Stimulated activated CD4-positive, alpha-beta T cell treated with anti-CD3 and anti-CD28 coated beads, TNF-alpha, amount 100 ng/mL, for 1 hour (primary cell): ENCODE measurements at places on chromosomes 3 and 15.

GRCh38 chr3:36904641-36905040 lies 40.2 kb downstream of the TRANK1 start:
- no peak for DNase-seq

DNA sequence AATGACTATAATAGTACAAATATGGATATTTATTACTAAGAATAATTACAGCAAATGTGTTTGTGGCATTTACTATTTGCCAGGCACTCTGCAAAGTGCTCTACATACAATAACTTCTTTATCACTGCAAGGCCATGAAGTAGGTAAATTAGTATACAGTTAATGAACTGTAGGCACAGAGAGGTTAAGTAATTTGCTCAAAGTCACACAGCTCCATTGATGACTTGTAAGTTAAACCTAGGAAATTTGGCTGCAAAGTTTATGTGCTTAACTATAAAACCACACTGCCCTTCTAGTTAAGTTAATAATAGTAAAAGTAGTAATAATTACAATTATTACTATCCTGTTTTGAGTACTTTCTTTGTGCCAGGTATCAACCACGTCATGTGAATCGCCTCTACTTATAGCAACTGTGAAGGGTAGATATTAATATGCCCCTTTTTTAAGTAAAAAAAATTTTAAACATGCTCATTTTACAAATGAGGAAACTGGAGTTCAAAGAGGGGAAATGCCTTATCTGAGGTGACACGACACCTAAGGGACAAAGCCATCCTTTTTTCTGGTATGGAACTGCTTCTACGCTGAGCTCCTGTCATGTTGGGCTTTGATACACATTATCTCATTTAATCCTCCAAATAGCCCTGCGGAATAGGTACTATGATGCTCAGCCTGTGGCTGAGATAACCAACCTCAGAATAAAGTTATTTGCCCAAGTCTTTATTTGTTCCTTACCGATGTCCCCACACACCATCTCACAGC lies 8.5 kb downstream of the BHLHE40 start:
- DNase-seq = no peak

DNA sequence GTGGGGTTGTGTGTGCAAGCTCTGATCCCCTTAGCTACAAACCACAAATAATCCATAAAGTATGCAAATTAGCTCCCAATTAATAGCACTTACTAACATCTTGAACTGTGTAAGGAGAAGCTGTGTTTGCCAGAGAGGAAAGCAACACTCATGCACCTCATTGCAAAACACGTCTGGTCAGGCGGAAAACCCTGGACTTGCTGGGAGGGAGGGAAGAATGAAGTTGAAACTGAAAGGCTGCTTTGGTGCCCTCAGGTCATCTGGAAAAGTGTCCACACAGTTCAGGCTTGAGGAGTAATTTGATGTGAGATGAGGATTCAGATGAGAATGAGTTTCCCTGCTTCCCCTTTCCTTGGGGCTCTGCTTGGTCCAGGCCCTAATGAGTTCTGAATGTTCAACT lies 185.5 kb upstream of the ANKRD28 start:
- DNase-seq = no peak

DNA sequence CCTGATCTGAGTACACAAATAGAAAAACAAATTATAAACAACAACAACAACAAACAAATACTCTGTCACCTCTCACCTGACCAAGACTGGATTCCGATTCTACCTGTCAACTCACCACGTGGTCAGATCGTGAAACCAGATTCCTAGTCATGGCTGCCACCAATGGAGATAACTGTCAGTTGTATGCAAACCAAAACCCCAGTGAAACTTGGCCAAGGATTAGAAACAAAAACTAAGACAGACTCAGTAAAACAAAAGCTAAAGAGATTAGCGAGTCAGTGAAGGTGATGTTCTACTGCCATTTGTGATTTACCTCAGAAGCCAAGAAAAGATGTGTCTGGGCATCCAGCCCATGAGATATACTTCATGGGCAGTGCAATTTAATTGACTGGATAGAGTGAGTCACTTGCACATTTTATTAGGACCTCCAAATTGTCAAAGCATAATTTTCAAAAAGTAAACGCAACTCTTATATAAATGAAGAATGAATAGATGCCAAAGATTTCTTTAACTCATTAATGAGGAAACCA lies 31.1 kb downstream of the PHLDB2 start:
- DNase-seq = no peak

- peak; percentile 89 for DNase-seq
Observed at GRCh38 chr15:101088788-101089578, 162.9 kb downstream of the CHSY1 start.

DNA sequence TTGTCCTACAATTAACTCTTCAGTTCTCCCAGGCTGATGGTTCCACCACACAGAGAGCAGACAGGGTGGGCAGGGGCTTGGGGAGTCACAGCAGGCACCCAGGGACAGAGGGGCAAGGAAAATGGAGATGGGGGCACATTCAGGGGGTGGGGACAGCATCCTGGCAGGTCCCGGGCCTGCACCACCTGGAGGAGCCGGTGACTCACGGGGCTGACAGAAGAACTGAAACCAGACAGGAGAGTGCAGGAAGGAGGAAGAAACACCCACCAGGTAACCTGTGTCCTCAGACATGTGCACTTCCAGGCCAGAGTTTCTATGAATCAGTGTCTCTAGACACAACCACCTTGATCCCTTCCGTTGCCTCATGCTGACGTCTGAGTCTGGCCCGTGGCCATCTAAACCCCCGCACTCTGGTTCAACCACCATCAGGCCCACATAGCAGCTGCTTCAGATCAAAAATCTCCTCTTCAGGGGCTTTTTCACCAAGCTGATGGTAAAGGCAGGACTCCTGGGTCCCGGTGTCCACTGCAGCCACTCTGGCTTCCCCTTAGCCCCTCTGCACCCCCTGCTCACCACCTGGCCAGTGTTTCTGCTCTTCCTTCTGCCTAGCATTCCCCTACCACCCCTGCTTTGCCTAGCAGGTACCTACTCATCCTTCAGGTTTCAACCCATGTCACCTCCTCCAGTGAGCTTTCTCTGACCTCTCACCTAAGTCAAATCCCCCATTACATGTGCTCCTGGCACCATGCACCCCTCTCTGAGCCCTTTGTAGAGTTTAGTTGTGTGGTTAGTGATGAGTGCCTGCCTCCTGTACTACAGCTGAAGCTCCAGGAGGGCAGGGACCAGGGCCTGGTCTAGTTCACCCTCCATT lies 16.5 kb upstream of the CYP11A1 start:
- DNase-seq = peak; percentile 56

DNA sequence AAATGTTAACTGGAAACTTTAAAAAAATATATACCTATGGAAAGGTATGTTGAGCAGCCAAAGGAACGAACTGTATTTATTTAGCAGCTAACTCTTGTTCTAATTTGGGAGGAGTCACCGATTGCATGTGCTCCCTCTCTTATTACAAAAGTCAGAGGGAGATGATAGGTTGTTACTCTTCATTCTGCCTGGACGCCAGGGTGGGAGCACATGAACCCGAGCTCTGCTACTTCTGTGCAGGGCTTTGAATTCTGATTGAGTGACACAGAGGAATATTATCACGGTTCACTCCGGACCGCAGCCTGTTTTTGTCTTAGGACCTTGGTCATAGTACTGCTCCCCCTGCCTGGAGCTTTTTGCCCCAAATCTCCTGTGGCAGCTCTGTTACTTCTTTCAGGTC lies 36.9 kb upstream of the LRIG1 start:
- DNase-seq = no peak

- no peak for DNase-seq
Observed at GRCh38 chr3:150377601-150378300, 30.3 kb upstream of the TSC22D2 start.

- no peak for DNase-seq
Observed at GRCh38 chr3:3799173-3800079, at the start of gene LRRN1. Gene LRRN1, plus strand, starts transcription at chr3:3799431. Its CDS starts 45,211 bp downstream, at chr3:3844642.

- no peak for DNase-seq
Observed at GRCh38 chr15:74384881-74385643, 17.6 kb upstream of the CYP11A1 start.

DNA sequence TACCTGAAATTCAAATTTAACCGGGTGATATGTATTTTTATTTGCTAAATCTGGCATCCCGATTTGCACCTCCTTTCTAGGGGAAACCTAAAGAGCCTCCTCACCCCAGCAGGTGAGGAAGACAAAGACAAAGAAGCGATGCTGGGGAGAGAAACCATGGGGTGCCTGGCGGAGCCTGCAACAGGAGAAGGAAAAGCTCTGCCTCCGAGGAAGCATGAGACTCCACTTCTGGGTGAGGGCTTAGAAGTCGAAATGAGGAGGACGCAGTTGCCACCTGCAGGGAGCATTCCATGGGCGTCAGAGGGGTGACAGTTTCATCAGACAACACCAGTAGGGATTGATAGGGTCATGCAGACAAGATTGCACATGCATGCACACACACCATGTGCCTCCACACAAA lies 30.5 kb upstream of the LYZL4 start:
- DNase-seq = no peak
